ENCODE measurements at places on chromosomes 7 and 10.

DNA sequence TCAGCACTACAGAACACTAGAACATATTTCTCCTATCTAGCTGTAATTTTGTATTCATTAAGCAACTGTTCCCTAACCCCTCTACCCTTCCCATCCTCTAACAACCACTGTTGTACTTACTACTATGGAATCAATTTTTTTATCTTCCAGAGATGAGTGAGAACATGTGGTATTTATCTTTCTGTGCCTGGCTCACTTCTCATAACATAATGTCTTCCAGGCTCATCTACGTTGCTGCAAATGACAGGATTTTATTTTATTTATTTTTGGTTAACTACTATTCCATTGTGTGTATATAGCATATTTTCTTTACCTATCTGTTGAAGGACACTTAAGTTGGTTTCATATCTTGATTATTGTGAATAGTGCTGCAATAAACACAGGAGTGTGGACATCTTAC lies 200.9 kb upstream of the CHRM2 start:
- no peak for DNase-seq

GRCh38 chr7:92845736-92846135 lies 9.4 kb upstream of the CDK6 start:
- DNase-seq = no peak

GRCh38 chr10:123636598-123637325 lies 29.4 kb upstream of the GPR26 start:
- DNase-seq = no peak

DNA sequence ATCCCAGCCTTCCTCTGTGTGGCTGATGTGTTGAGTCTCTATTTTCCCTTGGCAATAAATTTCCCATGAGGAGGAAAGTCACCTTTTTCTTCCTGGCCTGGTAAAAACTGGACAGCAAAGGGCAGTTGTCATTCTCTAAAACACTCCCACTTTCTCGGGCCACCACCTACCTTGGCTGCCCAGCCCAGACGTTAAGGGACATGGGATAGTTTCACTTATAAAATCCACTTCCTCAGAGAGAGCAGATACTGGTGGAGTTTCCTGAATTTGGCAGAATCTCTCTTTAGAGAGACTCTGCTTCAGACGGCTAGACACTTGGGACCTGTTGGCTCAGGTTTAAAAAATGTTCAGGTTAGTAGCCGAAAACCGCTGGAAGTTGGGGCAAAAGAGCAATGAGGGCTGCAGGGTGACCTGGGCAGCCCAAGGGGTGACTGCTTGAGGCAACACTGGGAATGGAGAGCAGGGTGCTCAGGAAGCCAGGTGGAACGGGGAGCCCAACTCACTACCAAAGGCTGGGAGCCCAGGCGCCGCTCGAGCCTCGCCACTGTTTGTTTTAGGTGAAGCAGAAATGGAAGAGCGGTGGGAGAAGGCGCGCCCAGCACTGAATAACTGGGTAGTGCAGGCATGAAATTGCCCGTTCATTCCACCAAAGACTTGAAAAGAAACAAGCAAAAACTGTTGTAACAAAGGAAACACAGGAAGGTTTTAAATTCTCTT lies 186.1 kb downstream of the TRIL start:
- DNase-seq = no peak

DNA sequence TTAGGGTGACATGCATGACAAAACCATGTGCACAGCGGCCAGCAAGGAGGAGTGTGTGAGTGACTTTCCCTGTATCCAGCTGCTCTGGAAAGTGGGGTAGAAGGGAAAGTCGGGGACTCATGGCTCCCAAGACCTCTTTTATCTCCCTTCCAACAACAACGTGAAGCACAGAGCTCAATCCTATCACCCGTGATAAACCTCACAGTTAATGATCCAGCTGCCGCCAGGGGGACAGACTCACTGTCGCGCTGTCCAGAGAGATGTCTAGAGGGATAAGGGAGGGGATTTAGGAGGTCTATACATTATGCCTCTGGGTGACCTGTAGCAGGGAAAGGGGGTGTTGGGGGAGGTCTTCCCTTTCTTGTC lies 84.0 kb upstream of the SMNDC1 start:
- DNase-seq = no peak

DNA sequence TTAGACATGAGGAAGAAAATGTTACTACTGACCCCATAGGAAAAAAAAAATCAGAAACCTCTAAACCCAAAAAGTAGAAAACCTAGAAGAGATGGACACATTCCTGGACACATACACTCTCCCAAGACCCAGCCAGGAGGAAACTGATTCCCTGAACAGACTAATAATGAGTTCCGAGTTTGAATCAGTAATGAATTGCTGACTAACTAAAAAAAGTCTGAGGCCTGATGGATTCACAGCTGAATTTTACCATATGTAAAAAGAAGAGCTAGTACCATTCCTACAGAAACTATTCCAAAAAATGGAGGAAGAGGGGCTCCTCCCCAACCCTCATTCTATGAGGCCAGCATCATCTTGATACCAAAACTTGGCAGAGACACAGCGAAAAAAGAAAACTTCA lies 75.8 kb downstream of the HBP1 start:
- DNase-seq = no peak

DNA sequence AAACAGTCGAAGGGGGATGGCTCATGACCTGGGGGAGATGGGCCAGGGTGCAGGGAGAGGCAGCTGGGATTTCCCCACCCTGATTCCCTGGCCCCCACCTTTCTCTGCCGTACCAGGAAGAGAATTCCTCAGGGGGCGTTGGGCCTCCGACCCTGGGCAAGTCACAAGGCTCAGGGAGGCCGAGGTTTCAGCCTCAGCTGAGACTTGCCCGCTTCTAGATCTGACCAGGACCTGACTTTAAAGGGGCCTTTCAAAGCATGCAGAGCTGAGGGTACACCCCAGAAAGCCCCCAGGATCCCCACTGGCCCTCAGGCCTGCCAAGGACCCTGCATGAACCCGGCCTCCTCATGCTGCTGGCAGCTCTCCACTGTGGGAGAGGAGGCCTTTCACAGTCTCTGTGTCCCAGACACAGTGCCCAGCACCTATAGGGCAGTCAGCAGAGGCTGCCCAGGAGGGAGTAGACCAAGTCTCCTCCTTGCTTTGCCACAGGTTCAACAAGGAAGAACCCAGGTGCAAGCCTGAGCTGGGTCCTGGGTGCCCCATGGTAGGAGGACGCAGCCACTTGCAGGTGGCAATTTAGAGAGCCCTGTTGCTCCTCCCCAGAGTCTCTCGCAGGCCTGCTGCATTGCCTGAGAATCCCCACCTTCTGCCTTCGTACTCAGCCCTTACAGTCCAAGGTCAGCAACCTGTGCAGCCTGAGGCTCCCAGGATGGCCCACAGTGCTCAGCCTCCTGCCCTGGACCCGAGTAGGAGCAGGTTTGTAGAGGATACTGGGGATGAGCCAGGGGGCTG lies 89.3 kb downstream of the CHST15 start:
- no peak for DNase-seq

GRCh38 chr7:14095233-14095950 lies 105.9 kb upstream of the ETV1 start:
- DNase-seq = no peak

- DNase-seq = no peak
Measured at GRCh38 chr7:157276731-157277562, 59.9 kb upstream of the DNAJB6 start.

GRCh38 chr7:88344271-88344670 lies 37.6 kb upstream of the STEAP4 start:
- no peak for DNase-seq

Measured in stimulated activated CD4-positive, alpha-beta T cell treated with anti-CD3 and anti-CD28 coated beads, Interleukin-15, amount 100 ng/mL, for 1 hour (primary cell).